Fibroblast of skin of left quadriceps (primary cell): ENCODE measurements at places on chromosomes 7 and 10.

- DNase-seq = no peak
These were observed 54.1 kb downstream of the KIAA1217 start for GRCh38 chr10:24262929-24263590.

GRCh38 chr7:111958896-111959295 lies 247.3 kb downstream of the DOCK4 start:
- DNase-seq = no peak

DNA sequence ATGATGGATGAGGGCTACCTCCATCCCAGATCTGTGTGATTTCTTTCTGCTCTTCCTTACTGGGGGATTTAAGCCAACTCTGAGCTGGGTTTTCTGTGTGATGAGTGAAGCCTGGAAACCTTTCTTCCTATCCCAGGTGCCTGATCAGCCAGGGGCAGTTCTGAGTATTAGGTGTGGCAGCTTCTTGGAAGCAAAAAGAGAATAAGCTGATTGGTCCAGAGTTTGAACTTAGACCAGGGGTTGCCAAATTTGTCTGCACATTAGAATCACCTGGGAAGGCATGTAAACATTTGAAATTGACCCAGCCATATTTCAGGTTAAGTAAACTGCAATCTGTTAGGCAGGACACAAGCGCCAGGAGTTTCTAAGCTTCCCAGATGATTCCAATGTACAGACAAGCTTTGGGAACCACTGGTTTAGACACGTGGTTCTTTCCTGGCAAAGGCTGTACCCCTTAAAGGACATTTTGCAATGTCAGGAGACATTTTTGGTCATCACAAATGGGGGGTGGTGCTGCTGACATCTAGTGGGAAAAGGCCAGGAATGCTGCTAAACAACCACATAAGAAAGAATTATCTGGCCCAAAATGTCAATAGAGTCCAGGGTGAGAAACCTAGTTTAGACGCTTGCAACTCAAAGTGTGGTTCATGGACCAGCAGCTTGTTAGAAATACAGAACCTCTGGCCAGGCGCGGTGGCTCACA lies 160.5 kb upstream of the GHITM start:
- no peak for DNase-seq

DNA sequence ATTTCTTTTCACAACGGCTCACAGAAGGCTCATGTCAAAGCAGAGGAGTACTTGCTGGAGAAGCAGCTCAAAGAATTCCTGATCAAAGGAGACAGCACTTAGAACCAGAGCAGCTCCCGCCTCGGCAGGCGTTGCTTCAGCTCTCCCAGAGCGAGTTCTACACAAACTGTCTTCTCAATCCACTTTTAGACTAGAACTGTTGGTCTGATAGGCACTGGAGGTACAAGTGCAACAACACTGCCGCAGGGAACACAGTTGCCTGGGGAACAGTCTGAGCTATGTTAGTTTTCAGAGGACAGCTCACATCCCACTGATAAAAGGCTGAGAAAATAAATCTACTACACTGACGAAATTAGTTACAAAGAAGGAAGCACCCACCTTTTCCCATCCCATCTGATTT lies 35.4 kb downstream of the CYTH3 start:
- DNase-seq = no peak

- DNase-seq = no peak
These were observed 222.9 kb upstream of the SH2B2 start for GRCh38 chr7:102063690-102064180.

DNA sequence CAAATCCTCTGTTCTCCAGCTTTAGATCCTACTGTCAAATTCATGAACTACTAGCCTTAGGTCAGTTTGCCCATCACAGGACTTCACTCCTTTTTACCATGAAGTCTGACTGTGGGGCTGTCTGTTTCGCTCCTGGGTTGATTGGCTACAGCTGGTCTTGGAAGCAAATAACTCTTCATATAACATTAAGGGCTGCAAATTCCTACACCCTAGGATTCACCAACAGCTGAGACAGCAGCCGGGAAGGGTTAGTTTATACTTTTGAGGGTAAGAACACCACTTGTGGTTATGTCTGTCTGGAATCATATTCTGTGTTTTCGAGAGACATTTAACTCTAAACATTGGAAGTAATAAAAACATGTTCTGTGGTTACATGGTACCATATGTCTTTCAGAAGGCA lies 55.9 kb upstream of the KIAA1217 start:
- peak; percentile 90 for DNase-seq

GRCh38 chr10:42997849-42998165 lies 79.1 kb upstream of the RET start:
- no peak for DNase-seq

- DNase-seq = no peak
These were observed 252.5 kb downstream of the TNS3 start for GRCh38 chr7:47329320-47329926.

GRCh38 chr7:98251231-98251600 lies 816 bp downstream of the TECPR1 start:
- DNase-seq = no peak

- no peak for DNase-seq
These were observed 11.3 kb upstream of the FXYD4 start for GRCh38 chr10:43360086-43360485.

- no peak for DNase-seq
These were observed 44.4 kb upstream of the TOMM7 start for GRCh38 chr7:22867003-22867402.

DNA sequence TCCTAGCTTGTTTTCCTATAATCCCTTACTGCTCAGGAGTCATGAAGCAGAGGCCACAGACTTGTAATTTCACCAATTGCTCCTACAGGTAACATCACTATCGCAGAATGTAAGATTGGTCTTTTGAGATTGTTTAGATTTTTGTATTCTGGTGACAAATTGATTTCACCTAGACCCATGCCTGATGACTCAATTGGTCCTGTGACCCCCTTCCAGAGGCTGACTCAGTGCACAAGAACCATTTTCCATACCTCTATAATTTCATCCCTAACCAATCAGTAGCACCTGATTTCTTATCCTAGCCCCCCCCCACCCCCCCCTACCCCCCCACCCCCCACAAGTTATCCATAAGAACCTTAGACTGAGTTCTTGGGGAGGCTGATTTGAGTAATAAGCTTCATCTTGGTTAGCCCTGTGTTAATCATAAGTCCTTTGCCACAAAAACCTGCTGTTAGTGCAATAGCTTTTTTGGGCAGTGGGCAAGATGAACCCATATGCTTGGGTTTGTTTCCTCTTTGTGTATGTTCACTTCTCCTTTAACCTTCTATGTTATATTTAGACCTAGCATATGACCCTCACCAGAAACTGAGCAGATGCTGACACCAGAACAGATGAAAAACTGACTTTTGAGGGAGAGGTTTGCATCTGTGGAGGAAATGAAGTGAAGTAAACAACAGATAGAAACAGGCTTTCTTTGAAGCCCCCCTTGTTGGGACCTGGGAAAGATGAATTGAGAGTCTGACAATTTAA lies 187.1 kb downstream of the KIF20B start:
- DNase-seq = no peak

- DNase-seq = no peak
These were observed 246.7 kb downstream of the MGMT start for GRCh38 chr10:129713659-129714265.

DNA sequence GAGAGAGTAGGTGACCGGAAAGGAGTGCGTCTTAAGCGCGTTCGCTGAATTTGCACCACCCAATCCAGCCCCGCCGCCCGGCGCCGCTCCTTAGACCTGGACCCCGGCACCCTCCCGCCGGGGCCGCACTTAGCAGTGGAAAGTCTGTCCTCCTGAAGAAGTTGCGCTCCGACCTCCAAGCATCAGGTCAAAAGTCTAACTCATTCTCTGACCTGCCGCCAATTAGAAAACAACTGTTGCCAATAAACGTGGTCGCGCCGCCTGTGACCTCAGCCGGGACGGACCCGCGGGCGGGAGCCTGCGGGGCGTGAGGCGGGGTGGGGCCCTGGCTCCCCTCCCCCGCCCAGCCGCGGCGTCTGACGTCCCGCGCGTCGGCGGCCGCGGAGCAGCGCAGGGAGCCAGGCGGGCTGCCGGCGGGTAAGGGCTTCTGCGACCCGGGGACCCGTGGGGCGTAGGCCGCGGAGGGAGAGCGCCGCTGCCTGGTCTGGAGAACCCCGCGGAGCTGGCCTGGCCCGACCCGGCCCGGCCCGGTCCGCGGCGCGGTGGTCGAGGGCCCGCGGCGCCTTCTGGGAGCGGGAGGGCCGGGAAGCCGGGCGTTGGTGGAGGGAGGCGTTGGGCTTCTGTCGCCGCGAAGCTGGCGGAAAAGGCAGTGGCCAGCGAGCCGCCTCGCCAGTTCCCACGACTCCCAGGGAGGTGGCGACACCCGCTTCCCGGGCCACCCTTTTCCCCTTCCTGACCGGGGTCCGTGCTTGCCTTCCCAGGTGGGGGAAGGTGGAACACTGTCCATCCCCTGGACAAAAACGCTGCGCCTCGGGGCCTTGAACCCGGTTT lies at the start of gene BCAP29:
Gene BCAP29, plus strand, starts transcription at position 362 of the 831 bp plus-strand sequence. CDS start 527 bp downstream, outside the sequence.
- no peak for DNase-seq

GRCh38 chr10:51986516-51986915 lies 287.1 kb upstream of the CSTF2T start:
- DNase-seq = no peak

- no peak for DNase-seq
These were observed 3.6 kb downstream of the NXPH1 start for GRCh38 chr7:8436965-8437364.

- no peak for DNase-seq
These were observed 426.4 kb downstream of the TYW1 start for GRCh38 chr7:67423065-67423464.

GRCh38 chr7:130560972-130561371 lies 69.1 kb downstream of the MEST start:
- DNase-seq = peak; percentile 6

DNA sequence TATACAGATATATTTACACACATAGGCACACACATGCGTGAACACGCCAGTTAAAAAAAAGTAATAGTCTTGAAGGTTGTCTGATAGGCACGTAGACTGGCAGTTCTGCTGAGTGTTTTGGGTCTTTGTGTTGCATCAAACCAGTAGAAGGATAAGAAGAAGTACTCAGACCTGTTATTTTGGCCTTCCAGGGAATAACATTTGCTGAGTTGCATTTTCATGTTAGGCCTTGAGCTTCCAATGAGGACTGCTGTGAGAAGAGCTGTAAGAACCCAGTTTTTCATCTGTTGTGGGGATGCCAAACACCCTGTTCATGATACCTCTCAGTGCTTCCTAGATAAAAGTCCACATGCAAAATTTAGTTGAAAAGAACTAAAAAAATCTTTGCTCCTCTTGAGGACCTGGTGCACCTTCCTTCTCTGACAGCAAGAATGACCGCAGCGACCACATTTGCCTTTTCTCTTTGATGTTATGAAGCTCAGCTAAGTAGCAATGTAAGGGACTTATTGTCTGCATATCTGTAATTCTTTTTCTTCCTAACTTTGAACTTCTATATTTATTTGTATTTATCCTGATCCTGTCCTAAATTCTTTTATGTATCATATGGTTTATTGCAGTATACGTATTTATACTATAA lies 27.2 kb downstream of the HIPK2 start:
- DNase-seq = no peak

DNA sequence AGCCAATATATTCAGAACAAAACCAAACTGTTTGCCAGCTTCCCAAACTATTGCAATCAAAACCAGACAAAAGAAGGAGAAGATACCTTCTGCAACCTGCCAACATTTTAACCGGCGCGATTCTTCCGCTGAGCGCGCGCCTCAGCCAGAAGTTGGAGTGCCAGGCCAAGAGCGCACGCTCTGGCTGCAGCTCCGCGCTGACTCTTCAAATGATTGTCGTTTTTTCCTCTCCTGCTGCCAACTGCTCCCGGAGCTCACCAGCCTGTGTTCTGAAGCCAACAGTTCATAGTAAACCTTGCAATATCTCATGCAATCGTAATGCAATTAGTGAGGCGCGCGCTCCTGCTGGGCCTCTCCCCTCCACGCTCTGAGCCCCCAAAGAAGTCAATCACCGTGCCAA lies 259.7 kb upstream of the MGMT start:
- DNase-seq = no peak

DNA sequence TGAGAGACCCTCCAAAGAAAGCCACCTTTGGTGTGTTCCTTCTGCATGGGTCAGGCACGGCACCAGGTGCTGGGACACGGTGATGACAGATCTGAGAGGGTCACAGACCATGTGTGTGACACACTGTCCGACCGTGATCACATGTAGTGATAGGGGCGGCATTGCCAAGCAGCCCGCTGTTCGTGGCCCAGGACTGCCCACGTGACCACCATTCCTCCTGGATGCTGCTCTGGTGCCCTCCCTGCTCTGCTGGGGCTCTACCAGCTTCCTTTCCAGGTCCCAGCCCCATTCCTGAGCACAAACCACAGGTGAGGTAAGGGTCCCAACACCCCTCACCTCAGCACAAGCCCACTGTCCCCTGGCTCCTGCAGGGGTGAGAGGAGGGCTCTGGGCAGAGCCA lies 10.1 kb upstream of the SLC18A3 start:
- no peak for DNase-seq

DNA sequence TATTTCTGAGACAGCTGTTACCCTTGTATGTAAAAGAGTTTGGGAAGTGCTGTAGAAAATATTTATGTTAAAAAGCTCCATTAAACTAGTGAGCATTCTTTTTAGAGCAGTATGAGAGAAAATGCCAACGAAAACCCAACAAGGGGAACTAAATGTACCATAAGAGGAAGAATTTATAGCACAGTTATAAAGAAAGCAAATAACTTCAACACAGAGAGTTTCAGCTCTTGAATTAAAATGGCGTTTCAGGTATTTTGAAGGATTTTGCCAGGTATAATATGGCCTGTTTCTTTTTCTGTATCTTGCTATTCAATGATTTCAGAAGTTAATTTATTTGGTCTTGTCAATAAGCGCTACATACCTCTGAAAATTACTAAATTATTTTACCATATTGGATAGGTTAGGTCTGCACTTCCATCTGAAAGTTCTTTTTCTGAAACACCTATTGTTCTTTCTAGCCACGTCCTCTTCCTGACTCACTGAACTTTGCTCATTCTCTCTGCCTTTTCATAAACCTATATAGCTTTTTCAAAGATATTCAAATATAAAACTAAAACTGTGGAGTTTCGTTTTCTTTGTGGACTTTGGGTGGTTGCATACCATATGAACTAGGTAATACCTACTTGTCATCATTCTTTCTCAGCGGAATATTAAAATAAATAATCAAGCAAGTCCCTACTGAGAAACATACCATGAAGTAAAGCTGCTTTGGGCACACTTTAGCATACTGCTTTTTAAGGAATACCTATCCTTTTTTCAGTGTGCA lies 136.1 kb downstream of the SEMA3A start:
- DNase-seq = no peak

DNA sequence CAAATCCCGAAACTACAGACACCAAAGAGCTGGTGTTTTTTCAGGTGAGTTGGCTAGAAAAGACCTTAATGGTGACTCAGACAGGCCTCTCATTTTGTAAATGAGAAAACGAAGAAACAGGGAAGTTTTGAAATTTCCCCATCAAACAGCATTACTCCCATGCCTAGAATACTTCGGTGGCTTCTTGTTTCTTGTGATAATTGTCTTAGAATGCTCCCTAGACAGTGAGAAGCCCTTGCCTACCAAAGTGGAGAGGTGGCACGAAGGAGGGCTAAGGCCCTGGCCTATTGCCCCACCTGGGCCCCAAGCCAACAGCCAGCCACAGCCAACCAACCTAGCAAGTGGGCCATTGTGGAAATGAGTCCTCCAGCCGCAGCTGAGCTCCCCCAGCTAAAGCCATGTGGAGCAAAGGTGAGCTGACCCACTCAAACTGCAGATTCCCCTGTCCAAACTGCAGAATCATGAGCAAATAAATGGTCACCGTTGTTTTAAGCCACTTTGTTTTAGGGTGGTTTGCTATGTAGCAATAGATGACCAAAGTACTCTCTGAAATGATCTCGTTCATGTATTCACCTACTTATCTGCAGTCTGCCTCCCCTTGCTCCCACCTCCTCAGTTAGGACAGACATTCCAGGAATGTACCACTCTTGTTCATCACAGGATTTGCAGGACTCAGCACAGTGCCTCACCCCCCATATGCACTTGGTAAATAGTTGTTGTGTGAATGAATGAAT lies 97.7 kb upstream of the FGFR2 start:
- no peak for DNase-seq
